CD4-positive, alpha-beta T cell treated with Interferon alpha-2 for 1 hour (primary cell): ENCODE measurements at places on chromosomes 3 and 15.

- DNase-seq: no peak
Measured at GRCh38 chr15:89824607-89824867, 9.9 kb upstream of the ANPEP start.

- no peak for DNase-seq
Measured at GRCh38 chr3:49841126-49841696, 15.2 kb downstream of the TRAIP start.

DNA sequence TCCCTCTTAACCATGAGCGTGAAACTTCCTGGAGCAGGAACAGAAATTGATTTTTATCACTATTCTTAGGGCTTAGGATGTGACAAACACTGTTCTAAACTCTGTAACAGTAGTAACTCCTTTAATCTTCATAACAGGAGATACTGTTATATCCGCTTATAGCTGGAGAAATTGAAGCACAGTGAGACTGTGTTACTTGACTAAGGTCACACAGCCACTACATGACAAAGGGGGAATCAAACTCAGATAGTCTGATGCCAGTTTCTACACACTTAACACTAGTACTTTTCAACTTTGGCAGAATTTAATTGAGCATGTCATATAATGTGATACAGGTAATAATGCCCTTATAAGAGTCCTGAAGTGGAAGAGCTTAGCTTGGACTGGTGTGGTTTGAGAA, 800 bp upstream of the TARS3 start:
- no peak for DNase-seq

DNA sequence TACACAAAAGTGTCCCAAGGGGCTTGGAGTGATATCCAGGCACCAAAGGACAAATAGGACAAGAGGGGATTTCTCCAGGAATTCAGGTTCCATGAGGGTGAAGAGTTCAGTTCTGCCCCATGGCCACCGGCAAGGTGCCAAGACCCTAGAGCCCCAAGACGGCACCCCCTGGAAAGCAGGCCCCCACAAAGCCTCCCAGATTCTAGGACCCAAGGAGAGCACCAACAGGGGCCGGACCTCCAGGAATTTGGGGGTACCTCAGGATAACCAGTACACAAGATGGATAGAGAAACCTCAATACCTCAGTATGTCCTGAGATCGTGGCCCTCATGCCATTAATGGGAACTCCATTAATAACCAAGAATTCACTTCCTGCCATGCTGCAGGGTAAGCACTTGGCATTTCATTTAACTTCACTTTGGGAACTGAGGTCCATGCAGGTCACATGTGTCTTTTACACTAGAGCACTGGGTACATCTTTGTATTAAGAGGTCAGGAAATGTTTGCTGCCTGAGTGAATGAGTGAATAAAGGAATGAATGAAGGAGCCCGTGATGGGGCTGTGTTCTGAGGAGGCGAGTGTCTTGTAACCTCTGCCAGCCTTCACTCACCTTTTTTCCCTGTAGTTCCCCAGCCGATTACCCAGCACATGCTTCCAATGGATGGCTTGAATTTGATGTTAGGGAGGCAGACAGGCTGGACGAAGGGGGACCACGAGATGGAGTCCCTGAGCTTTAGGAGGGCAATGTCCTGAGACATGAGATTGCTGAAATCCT, 15.5 kb upstream of the PRSS50 start:
- no peak for DNase-seq
